ENCODE measurements at places on chromosomes 4 and X. TPM values are rescaled to one million over a fixed set of nuclear protein-coding genes. Genes with fewer than 3 reads are reported as not detected.

GRCh38 chrX:87706134-87706533 lies 188.5 kb downstream of the KLHL4 start:
- no peak for DNase-seq

- no peak for DNase-seq
These were observed 378.1 kb upstream of the FTHL17 start for GRCh38 chrX:31449965-31450364.

DNA sequence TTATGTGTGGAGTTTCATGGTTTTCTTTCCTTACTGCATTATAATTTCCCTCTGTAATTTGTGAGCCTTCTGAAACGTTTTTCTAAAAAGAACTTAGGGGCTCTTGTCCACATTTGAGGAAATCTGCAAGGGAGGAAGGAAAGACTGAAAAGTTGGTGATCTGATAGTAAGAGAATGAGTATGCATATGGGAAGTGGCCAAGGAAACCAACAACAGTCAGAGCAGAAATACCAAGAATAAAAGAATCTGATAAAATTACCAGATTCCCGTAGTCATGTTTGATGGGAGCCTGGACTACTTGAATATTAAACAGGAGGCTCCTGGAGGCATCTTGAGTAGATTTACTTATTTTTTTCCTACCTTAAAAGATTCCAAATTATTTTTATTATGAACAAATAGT lies 50.1 kb downstream of the MEPE start:
- DNase-seq, result peak; percentile 22

- no peak for DNase-seq
These were observed 234.8 kb upstream of the EDNRA start for GRCh38 chr4:147246096-147246495.

- DNase-seq, result no peak
These were observed 98.4 kb downstream of the EFNB1 start for GRCh38 chrX:68927178-68927577.

DNA sequence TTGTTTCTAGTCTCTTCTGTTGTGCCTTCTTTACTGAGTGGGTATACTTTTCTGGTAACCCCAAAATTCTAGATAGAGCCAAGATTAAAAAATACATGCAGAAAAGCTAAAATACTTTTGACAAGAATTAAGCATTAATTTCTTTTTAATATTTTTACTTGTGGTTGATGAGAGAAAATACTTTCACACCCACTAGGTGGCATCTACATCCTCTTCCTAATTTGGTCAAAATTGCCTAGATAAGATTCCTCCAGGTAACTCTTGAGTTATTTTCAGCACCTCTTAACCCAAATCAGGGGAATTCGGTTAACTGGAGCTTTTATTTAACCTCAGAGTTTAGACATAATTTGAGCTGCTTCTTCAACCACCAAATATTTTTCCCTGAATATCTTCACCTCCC lies 28.4 kb upstream of the COX7B2 start:
- peak; percentile 6 for DNase-seq

GRCh38 chr4:53804719-53805118 lies 213.4 kb upstream of the LNX1 start:
- DNase-seq, result peak; percentile 11

DNA sequence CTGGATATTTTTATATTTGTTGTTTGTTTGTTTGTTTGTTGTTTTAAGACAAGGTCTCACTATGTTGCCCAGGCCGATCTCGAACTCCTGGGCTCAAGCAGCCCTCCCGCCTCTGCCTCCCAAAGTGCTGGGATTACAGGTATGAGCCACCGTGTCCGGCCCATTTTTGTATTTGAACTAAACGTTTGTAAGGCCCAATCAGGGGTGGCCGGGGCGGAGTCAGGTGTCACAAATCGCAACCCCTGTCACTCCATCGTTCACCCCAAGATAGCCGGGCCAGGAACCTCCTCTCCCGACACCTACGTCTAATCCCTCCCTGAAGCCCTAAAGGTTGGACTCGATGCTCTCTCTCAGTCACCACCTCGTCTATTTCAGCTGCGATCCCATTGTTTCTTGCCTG lies 722 bp upstream of the EFHC2 start:
- DNase-seq, result no peak

DNA sequence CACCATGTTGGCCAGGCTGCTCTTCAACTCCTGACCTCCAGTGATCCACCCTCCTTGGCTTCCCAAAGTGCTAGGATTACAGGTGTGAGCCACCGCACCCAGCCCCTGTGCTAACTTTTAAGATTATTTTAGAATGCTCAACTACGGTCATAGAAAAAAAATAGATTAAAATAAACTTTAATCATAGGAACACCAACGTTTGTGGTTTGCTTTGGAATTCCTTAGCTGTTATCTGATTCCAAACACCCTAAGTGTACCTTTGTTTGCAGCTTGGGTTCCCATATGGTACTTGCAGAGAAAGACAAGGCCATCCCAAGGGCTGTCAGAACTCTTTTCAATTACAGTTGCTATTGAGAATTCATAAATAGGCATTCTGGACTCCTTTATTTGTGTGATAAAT lies 90.1 kb upstream of the EFHC2 start:
- no peak for DNase-seq

- no peak for DNase-seq
These were observed 13.5 kb downstream of the ABCD1 start for GRCh38 chrX:153738056-153738605.

DNA sequence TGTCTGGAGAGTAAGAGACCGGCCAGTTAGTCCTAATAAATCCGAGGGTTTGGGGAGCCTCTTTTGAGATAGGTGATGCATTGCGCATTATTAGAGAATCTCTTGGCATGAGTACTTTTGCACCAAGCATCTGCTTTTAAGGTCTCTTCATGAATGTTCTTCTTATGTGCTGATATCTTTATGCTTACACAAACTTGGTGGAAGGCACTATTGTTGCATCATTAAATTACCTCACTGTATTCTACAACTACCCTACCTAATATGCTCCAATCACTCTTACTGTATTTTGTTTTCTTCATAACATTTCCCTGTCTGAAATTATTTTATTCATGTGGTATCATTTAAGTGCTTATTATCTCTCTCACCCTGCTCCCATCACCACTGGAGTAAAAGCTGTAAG lies 151.6 kb downstream of the PALLD start:
- no peak for DNase-seq

GRCh38 chr4:113116414-113117357 lies 67.2 kb downstream of the ANK2 start:
- no peak for DNase-seq

- no peak for DNase-seq
These were observed 57.4 kb downstream of the PTTG2 start for GRCh38 chr4:38017609-38018008.

GRCh38 chr4:149723065-149723464 lies 92.6 kb downstream of the IQCM start:
- no peak for DNase-seq

DNA sequence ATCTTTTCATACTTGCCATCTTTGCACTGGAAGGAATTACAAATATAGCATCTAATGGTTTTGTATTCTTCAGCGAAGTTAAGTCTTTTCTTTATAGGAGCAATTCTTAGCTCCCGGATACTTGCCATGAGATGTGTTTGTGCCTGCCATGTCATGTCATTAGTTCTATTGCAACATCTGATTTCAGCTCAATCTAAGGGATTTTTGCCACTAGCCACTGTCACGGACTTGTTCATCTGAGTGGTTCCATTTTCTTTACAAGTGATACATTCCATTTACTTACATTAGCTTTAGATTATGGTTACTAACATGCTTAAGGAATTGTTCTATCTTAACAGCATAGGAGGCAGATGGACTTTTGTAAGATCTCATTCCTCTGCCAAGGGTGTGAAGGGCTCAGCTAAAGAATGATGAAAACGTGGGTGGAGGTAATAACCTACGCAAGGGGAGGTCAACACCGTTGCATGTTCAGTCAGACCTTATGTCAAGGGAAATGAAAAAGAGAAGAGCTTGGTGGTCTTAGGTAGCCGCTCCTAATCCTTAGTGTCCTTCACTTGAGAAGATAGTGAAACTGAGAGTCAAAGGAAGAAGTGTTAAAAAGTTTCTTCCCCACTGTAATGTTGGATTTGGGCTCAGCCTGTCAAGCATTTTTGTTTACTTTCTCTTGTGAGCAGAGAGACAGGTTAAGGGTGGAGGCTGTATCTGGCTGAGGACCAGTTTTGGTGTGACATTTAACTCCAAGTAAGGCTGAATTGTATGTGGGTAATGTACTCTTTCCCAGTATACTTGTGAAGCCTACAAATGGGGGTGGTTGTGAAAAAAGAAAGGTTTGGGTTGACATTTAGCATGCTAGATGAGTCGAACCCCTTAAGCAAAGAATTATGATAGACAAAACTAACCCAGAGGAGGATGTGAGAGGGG lies 3.6 kb upstream of the KLHL2 start:
- no peak for DNase-seq

DNA sequence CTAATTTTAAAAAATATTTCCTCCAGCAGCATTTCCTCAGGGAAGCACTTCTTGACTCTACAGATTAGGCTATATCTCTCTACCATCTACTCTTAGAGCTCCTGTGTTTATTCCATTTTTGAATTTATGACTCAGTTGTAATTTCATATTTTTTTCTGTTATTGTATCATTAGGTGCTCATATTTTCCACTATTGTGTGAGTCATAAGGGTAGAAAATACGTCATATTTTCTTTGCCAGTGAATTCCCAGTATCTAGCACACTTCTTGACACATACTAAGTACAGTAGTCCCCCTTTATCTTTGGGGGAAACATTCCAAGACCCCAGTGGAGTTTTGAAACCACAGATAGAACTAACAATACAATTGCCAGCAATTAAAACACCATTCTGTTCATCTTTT lies 431.2 kb downstream of the GASK1B start:
- DNase-seq, result peak; percentile 59

GRCh38 chr4:36163198-36163597 lies 81.1 kb downstream of the ARAP2 start:
- DNase-seq, result no peak

GRCh38 chr4:73585345-73585744 lies 34.9 kb downstream of the RASSF6 start:
- no peak for DNase-seq

GRCh38 chr4:182194091-182194824 lies 48.9 kb upstream of the TENM3 start:
- DNase-seq, result no peak

CCSER1 gene
- total RNA-seq, result 1.8 TPM

USP46 gene
- 23.3 TPM for total RNA-seq

ADAM29 gene
- total RNA-seq, result not detected

MMRN1 gene
- total RNA-seq, result 414 TPM

PCDH7 gene
- total RNA-seq, result 21.0 TPM
